Activated T-cell treated with anti-CD3 and anti-CD28 coated beads, Interleukin-2, amount 50 U/mL, for 72 hours (primary cell): ENCODE measurements at places on chromosomes 16 and 17.

GRCh38 chr16:77300256-77300655 is 101.0 kb downstream of the SYCE1L start:
- no peak for DNase-seq

DNA sequence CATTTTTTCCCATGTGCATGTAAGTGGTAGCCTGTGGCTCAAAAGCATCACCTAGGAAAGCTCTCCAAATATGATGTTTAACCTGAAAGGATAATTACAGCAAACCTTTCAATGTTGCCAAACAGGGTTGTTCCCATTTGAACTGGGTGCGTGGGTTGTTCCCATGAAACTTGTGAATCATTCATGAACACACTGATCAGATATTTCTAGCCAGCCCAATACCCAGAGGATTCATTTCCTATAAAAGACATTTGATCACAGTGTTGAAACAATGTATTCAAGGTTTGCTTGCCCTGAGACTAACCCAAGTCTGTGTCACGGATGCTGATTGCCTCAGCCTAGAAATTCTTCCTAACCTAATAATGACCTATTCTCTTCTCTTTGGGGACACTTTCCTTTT is 12.9 kb downstream of the KRT39 start:
- DNase-seq: no peak

- no peak for DNase-seq
Measured at GRCh38 chr16:60816461-60816860, 1219.8 kb downstream of the CDH8 start.

DNA sequence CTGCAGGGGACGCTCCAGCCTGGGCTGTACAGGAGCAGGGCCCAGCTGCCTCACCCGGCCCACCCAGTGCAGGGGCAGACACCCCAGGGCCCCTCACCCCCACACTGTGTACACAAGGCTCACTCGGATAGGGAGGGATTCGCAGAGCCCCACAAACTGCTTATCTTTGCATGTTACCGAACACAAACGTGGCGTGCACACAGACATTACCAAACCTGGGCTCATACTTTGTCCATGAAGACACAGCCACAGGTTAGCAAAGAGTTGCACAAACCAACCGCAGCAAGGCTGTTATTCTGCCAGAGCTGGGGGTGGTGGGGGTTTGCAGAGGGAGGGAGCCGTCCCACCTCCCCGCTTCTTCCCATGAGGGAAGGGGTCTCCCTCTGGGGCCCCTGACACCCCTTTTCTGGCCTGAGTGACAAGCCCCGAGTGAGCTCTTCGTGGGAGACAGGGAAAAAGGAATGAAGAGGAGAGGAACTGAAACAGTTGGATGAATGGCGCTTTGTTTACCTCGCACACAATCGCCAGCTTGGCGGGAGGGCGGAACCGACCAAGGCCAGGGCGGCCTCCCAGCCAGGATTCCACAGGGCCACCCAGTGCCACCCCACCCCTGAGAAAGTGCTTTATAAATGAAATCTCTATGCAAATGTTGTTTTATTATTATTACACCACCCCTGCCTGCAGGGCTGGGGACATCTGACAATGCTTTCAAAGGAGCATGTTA is 434 bp upstream of the CPSF4L start:
- DNase-seq: no peak
